Stimulated activated CD8-positive, alpha-beta memory T cell treated with anti-CD3 and anti-CD28 coated beads, Interleukin-4, amount 100 ng/mL, for 1 hour (primary cell): ENCODE measurements at places on chromosomes 4 and X.

GRCh38 chr4:30948653-30949052 is 228.5 kb downstream of the PCDH7 start:
- DNase-seq = no peak

DNA sequence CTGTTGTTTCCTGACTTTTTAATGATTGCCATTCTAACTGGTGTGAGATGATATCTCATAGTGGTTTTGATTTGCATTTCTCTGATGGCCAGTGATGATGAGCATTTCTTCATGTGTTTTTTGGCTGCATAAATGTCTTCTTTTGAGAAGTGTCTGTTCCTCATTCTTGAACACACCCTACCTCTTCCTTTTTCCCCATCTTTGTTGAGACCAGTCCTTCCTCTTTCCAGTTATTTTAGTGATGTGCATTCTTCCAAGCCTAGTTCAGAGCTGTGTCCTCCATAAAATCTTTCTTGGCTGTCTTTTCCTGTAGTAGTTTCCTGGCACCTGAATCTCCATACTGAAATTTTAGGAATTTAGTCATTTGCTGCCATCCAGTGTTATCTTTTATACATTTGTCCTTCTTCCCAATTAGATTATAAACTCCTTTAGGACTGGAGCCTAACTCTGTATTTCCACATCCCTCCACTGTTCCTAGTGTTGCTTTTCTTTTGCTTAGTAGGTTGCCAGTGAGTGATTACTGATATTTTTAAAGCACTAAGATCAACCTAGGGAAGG is 11.4 kb downstream of the FHIP1A start:
- DNase-seq = no peak

DNA sequence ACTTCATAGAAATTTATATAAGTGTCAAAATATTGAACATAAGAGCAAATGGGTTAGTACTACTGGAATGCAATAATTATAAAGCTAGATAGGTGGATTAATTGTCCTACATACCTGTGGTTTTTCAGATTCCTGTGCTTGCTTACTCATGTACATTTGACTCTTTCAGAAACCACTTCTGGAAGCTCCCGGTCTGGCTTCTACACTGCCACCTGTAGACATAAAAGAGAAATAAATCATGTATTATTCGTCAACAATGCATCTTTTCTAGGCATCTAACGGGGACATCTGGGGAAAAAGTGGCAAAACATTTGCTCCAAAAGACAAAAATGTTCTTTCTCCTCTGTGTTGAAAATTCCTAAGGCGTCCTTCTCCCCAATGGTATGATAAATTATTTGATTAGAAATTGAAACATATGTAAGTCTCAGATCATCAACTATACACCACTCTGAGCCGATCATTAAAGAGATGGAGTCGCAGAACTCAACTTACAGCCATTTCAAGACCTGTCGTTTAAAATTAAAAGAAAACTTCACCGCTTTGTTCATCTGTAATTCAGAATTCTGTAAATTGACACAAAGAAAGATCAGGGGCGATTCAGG is 648.7 kb upstream of the DIPK2B start:
- DNase-seq = no peak

- no peak for DNase-seq
Measured at GRCh38 chr4:164596927-164597326, 157.0 kb upstream of the SMIM31 start.

DNA sequence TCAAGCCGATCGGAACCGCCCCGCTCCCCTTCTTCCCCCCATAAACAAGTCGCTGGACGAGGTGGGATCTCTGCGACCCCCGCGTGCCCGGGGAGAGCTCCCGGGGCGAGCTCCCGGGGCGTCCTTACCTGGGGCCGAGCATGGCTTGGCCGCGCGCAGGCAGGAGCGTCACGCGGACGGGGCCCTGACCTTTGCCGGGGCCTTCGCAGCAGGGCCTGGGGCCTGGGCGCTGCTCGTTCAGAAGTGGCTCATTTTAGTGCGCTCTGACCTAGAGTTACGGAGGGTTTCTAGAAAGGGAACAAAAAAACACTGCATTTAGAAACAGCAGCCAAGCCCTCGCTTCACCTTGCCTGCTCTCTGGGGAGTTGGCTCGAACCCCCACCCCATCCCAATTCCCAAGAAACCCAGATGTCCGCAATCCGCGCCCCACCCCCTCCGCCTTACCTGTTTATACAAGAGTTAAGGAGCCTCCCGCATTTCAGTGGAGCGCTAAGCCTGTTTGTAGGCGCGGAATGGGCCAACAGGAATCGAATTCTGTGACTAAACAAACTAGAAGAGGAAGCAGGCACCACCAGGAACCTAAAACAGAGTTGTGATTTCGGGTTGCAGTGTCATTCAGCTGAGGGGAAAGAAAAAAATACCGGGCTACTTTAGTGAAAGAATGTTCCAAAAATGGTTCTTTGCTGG is 814 bp upstream of the RBM47 start:
- no peak for DNase-seq
